ENCODE measurements at places on chromosomes 11 and 22.

DNA sequence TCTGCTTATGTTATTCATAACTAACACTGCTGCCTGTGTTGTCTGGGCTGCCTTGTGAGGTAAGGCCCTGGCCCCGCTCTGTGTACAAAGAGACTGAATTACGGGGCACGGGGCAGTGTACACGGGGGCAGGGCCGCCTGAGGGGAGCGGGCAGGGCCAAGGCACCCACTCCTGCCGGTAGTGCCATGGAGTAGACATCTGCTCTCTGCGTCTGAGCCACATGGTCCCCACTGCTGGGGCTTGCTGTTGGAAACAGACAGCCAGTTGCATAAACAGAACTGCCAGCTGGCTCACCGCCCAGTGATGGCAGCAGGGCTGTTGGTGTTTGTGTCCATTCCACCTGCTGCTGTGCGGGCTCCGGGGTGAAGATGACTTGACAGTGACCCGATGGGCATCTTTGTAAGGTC lies 19.8 kb downstream of the FAM118A start:
- no peak for DNase-seq

GRCh38 chr22:37870273-37870672 lies 21.1 kb downstream of the EIF3L start:
- no peak for DNase-seq

DNA sequence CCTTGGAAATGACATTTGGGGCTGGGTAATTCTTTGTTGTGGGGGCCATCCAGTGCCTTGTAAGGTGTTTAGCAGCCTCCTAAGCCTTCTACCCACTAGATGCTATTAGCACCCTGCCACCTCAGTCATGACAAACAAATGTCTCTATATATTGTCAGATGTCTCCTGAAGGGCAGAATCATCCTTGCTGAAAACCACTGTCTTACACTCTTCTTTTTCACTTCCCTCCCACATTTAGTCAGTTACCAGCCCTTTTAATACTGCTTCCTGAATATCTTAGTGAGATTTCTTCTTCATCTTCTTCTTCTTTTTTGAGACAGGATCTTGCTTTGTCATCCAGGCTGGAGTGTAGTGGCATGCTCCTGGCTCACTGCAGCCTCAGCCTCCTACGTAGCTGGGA lies 33.1 kb downstream of the TNRC6B start:
- no peak for DNase-seq

DNA sequence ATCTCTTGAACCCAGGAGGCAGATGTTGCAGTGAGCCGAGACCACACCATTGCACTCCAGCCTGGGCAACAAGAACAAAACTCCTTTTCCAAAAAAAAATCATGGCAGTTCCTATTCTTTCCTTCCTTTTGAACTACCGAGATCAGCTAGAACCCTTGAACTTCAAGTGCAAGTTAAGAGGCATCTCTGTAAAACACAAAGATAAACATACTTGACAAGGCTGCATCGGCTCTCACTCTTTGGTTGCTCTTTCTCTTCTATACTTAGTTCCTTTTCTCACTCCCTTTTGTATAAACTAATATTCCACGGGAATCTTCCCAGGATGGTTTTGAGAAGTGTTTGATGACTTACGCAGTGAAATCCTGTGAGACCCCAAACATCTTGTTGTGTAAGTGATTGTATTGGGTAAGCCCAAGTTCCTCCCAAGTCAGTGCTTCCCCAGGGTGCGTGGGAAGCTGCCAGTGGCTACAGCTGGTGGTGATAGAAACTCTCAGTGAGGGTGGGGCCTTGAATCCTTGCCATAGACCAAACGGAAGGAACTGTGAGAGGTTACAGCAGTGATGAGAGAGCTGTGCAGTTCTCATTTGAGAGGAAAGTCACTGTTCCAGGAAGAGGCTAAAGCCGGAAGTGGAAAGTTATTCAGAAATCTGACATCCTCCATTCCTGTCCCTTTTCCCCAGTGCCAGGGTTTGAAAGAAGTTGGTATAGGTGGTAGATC lies 24.1 kb upstream of the CDC42EP2 start:
- no peak for DNase-seq

DNA sequence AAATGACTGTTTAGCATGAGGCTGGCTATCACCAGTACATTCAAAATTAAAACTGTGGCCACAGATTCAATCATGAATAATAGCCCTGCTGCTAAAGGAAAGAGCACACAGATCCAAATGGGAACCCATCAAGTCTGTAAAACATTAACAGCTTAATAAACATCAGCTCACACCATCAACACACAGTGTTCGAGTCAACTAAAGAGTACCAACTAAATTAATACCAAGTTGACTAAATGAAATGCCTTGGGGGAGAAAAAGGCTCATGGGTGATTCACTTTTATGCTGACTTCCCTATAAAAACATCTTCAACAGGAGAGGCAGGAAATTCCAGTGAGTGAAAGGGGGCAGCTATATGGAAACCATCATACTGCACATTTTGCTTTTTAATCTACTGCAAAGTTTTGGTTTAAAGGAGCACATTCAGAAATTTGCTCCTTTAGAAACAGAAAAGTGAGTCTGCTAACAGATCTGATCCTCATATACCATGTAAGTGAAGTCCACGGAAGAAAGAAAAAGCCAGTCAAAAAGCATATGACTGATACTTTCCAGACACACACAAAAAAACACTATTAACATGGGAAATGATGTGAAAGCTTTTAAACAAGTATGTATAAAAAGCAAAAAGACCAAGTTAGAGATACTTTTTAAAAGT lies 16.3 kb downstream of the LGR4 start:
- no peak for DNase-seq

GRCh38 chr11:13486926-13487660 lies 8.7 kb downstream of the PTH start:
- DNase-seq: no peak

GRCh38 chr11:10441091-10441490 lies 14.0 kb upstream of the AMPD3 start:
- no peak for DNase-seq

GRCh38 chr11:106632283-106632682 lies 386.0 kb downstream of the GUCY1A2 start:
- DNase-seq: no peak

DNA sequence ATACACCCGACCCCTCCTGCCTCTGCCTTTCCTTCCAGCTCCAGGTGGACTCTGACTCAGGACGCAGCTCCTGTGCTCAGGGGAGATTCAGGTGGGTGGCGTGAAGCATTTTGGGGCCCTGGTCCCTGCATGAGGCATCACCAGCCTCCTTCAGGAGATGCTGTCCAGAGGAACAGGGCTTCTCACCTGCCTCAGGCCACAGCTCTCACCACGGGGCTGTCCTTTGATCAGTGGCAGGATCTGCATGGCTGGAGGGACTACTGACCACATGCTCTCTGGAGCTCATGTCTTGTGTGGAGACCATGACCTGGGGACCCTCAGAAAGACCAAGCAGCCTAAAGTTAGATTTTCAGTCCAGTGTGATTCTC lies 58.8 kb downstream of the GGTLC2 start:
- no peak for DNase-seq

DNA sequence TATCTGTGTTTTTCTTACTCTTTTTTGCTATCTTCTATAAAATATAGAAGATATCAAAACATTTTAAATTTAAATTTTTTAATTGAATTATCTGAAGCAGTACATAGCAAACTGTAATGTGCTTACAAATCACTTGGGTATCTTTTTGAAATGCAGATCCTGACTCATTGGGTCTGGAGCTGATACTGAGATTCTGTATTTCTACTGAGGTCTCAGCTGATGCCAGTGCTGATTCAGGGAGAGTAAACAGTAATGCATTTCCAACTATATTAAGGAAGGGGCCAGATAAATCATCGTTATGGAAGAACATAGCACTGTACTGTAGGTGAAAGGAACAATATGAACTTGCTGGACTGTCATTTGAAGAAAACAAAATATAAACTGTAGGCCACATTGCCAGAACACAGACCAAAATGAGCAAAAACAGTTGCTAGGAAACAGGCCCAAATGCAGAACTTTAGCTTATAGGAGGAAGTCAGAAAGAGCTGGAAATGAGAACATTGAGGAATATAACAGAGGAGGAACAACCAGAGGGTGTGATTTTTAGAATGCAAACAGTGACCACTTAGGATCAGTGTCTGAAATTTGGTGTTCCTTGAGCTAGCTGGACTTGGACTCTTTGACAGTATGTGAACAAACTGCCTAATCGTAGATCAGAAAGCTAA lies 3.3 kb downstream of the ARL14EP start:
- DNase-seq: no peak

- no peak for DNase-seq
Observed at GRCh38 chr22:17281440-17281841, 62.2 kb upstream of the ADA2 start.

DNA sequence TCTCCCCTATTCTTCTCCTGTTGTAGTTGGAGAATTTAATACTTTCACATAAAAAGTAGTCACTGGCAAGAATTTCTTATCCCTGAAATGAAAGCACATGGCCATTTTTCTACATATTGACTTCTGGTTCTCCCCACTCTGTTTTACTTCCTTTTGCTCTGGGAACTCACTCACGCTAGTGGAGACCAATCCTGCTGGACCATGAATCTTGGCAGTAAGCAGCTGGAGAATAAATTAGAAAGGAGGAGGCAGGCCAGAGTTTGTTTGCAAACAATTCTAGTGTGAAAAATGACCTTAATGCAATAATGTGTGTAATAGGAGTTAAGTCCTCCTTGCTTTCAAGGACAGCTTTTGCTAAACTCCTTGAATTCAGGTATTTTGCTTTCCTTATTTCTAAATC lies 412.3 kb upstream of the CHORDC1 start:
- no peak for DNase-seq

DNA sequence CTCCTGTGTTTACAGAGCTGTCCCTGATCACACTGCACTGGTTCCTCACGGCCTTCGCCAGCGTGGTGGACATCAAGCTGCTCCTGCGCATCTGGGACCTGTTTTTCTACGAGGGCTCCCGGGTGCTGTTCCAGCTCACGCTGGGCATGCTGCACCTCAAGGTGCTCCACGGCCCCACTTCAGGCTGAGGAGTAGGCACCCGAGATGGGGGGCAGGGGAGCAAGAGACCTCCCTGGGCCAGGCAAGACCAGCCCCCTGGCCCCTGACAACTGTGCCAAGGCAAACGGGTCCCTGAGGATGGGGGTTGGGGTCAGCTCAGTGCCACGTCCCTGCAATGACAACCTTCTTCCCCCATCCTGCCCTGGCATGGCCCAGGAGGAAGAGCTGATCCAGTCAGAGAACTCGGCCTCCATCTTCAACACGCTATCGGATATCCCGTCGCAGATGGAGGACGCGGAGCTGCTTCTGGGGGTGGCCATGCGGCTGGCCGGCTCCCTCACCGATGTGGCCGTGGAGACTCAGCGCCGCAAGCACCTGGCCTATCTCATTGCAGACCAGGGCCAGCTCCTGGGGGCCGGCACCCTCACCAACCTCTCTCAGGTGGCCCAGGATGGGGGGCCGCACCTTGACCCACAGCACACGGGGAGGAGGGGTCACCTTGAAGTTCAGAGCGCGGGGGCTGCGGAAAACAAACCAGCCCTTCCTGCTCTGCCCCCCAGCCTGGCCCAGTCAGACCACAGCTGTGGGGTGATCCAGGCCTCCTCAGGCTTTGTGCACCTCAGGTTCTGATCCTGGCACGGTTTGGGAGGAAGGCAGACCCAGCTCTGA lies 35.9 kb downstream of the SGSM3 start:
- no peak for DNase-seq

GRCh38 chr22:25081409-25081824 lies 118.2 kb upstream of the CRYBB3 start:
- DNase-seq: peak; percentile 2

DNA sequence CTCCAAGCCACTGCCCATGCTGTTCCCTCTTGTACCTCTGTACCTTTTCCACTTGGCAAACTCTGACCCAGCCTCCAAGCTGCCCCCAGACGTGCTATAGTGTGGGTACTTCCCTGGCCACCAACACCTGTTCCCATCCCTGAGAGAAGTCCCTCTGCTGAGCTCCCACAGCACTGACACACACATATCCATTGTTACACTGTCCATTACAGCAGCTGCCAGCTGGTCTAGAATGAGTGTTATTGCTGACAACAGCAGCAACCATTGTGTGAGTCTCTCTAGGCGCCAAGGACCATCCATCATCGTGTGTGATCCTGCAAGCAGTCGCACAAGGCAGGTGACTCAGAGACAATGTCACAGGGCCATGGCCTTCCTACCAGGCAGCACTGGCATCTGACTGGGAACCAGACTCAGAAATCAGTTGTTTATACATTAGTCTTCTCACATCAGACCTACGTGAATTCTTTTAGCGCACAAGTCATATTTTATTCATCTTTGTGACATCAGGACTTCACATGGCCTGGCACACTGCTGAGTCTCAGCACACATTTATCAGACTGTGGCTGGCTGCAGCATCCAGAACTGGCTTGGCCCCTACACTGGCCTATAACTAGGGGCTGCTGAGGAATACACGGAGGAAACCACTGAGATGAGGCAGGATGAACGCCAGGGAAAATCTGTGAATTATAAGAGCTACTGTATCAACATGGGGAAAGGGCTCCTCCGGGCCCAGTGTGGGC lies 56.4 kb downstream of the SGSM3 start:
- DNase-seq: no peak

DNA sequence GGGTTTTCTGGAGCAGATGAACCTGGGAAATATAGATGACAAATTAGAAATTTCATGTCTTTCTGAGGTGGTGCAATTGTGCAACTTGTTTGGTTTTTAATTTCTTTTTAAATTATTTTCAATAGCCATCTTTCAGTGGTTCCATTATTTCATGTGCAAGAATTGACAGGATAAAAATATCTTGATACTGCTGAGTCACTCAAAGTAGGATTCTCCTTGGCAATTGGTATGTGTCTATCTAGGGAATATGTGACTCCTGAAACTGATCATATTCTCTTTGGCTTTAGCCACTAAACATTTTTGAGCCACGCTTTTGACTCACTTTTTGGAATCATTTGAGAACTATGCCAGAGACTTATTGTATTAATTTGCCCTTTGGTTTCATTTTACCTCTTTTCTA lies 331.5 kb downstream of the KCNA4 start:
- no peak for DNase-seq

GRCh38 chr11:25247336-25247735 lies 750.5 kb downstream of the LUZP2 start:
- DNase-seq: no peak

GRCh38 chr11:1218256-1218787 lies 4.5 kb upstream of the MUC5B start:
- DNase-seq: no peak

GRCh38 chr11:82756765-82757639 lies 23.3 kb upstream of the FAM181B start:
- DNase-seq: no peak

- no peak for DNase-seq
Observed at GRCh38 chr22:29661336-29661735, 57.9 kb downstream of the NF2 start.

Measured in GDM1 (cell line).